ENCODE measurements at places on chromosomes 6 and 20.

DNA sequence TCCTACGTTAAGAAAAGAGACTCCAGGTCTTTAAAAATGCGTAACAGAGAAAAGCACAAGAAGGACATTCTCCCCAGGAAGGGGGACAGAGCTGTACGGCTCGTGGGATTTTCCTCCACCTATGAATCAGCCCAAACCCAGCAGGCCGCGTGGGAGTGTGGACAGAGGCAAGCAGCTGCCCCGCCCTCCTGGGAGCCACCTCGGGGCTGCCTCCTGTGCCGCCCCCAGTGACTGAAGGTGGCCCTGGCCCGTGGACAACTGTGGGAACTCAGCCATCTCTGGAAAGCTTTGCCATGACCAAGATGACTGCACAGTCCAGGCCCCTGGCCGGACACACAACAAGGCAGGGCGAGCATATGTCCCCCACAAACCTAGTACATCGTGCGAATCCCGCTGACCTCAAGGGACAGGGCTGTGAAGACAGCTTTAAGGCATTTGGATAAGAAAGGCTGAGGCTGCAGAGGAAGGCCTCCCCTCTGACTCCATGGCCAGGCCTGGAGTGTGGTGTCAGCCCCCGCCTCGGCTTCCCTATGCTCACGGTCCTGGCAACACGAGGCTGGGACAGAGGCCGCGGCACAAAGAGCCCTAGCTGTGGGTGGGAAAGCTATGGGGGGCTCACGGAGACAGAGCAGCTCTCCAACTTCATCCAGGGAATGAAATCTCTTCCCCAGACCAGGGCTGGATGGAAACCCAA, 26.9 kb downstream of the PXDC1 start:
- no peak for DNase-seq

DNA sequence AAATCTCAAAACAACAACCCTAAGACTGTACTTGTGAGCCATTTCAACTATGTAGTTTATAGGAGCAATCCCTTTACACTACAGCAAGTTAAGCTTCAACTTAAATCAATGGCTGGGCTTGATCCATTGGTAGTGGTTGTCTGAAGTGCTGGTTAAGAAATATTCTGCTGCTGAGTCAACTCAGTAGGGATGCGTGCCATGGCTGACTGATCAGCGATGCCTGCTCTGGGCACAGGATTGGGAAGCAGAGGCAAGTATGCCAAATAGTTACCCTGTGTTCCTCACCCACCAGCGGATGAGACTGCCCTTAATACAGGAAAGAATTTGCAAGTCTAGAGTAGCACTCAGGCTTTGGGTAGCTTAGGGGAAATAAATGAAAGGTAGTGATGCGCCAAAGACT, 41.5 kb downstream of the GCM1 start:
- no peak for DNase-seq

GRCh38 chr20:1938464-1939269, 43.5 kb downstream of the SIRPA start:
- DNase-seq, result no peak

DNA sequence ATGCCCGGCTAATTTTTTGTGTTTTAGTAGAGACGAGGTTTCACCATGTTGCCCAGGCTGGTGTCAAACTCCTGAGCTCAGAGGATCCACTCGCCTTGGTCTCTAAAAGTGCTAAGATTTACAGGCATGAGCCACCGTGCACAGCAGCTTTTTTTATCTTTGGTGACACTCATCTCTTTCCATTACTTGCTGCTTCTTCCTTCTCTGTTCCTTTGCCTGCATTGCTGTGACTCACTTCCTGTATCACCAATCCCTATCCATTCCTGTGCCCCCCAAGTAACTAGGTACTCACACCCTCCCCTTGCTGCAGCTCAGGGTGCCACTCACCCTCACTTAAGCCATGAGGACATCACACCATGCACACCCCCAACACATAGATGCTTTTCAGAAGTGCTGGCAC, 24.6 kb downstream of the KHDC1L start:
- DNase-seq, result no peak

- DNase-seq, result no peak
Observed at GRCh38 chr6:105326833-105327770, 75.8 kb downstream of the PREP start.

All from ascending aorta (tissue), 2 donors.